Activated CD4-positive, alpha-beta T cell treated with anti-CD3 and anti-CD28 coated beads, Interleukin-2, amount 10 ng/mL, durations not matched to agents 7 days and 5 days (primary cell): ENCODE measurements at places on chromosomes 1 and 21. TPM values are rescaled to one million over a fixed set of nuclear protein-coding genes. Genes with fewer than 3 reads are reported as not detected.
A peak's percentile ranks its signal among the peaks of the same experiment; 100 is the strongest.

DNA sequence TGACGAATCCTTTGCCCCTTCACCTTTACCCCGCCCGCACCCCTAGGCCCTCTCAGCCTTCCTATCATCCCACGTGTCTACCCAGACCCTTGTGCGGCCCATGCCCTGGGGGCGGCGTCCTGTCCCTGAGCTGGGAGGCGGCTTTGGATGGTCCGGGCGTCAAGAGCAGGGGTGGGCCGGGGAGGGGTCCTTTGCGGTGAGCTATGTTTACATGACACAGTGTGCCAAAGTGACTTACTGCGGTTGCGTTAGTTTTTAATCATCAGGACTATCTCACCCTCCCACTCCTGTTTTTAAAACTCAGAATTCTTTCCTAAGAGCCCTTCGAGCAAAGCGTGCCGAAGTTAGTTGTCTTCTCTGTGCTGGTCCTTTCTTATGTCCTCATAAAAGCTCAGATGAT is 144.6 kb downstream of the PGBD5 start:
- H3K4me1 ChIP-seq, result peaks cover 48% of the 10 kb centered on the region
- H3K27me3 ChIP-seq, result no peaks in the 10 kb centered on the region
- no peak overlapping the region for H3K4me3 ChIP-seq
- DNase-seq, result no peak
- H3K36me3 ChIP-seq, result peaks cover 13% of the 10 kb centered on the region
- H3K27ac ChIP-seq, result peak overlapping the region; percentile 42

DNA sequence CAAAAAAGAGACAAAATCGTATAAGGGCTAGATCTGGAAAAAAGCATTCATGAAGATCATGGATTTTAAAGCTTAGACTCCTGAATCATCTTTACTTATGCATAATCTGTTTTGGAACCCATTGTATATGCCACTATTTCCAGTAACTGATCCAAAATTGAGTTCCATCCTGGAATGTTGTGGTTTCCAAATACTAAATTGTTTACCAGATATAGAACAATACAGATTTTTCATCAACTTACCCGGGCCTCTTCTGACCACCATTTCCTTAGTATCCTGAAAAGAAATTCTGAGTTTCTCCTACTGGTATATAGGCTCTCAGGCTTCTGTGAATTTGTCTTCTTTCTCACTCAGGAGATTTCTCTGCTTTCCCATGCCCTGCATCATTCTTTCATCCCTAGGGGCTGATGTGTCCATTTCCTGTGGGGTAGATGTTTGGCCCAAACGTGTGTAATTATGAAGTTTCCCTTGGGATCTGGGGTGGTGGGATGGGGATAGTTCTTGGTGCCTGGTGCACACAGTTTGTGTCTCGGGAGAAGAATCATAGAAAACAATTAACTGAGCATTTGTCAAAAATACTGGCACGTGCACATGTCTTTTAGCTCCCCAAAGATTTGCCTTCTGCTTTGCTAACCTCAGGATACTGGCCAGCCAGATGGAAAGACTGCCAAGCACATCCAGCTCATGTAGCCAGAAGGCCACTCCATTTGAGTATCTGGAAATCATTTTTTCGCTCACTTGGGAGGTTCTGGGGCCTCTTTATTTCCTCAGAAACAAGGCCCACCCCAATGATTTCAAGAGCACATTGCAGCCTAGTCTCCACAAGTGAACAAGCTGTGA is 127.8 kb downstream of the NTMT2 start:
- H3K36me3 ChIP-seq, result no peaks in the 10 kb centered on the region
- no peak overlapping the region for H3K4me3 ChIP-seq
- H3K27me3 ChIP-seq, result peaks cover 7% of the 10 kb centered on the region
- no peak for DNase-seq
- H3K27ac ChIP-seq, result no peak overlapping the region
- H3K4me1 ChIP-seq, result no peaks in the 10 kb centered on the region

GRCh38 chr21:17688912-17689874 is 76.5 kb upstream of the BTG3 start:
- H3K27me3 ChIP-seq, result no peaks in the 10 kb centered on the region
- no peak overlapping the region for H3K27ac ChIP-seq
- H3K36me3 ChIP-seq, result peaks cover 10% of the 10 kb centered on the region

DNA sequence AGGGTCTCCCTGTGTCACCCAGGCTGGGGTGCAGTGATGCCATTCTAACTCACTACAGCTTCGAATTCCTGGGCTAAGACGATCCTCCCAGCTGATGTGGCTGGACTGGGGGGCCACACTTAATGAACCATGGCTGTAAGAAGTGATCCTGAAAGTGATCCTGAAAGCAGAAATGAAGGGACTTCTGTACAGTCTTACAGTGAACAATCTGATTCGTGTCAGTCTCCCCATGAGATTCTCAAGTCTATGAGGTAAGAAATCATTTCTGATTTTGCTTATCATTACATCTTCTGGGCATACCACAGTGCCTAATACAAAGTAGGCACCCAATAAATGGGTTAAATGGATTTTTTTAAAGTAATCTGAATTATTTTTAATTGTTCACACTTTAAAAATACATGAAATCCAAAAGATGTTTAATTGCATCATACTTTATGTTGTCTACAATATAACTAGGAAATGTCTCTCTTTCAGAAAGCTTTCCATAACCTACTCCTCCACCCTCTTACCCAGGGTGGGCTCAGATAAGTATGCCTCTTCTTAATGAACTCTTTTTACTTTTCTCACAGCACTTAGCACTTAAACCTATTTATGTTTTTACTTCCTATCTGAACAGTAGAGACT is 21.5 kb downstream of the TUT4 start:
- no peaks in the 10 kb centered on the region for H3K27me3 ChIP-seq
- H3K4me3 ChIP-seq, result no peak overlapping the region
- peaks cover 20% of the 10 kb centered on the region for H3K4me1 ChIP-seq
- DNase-seq, result no peak
- H3K27ac ChIP-seq, result no peak overlapping the region
- H3K36me3 ChIP-seq, result peaks cover 36% of the 10 kb centered on the region

GRCh38 chr1:232596666-232597303 is 33.1 kb downstream of the SIPA1L2 start:
- peaks cover 46% of the 10 kb centered on the region for H3K4me1 ChIP-seq
- H3K36me3 ChIP-seq, result peaks cover 10% of the 10 kb centered on the region
- DNase-seq, result no peak
- no peaks in the 10 kb centered on the region for H3K27me3 ChIP-seq

MPZL1 gene
- 14.1 TPM for total RNA-seq

CFAP74 gene
- total RNA-seq, result not detected
